ENCODE measurements at places on chromosomes 2 and 18. TPM values are rescaled to one million over a fixed set of nuclear protein-coding genes. Genes with fewer than 3 reads are reported as not detected.

DNA sequence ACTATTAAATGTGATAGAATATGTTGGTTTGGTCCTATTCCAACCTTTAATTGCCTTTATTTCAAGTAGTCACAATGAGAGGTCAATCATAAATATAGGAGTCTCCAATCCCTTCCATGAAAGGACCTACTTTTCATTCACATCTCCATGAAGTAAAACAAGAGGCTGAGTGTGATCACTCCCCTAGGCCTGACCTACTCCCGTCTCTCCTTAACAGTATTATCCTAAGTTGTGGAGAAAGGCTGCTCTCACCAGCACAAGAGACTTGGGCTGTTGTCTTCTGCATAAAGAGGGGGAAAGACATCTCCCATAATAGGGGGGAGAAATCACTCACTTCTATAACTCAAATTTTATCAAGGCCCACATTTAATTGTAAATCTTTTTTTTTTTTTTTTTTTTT lies 105.4 kb downstream of the SOS1 start:
- DNase-seq = no peak

GRCh38 chr2:164824872-164825271 lies 16.8 kb downstream of the COBLL1 start:
- no peak for DNase-seq

DNA sequence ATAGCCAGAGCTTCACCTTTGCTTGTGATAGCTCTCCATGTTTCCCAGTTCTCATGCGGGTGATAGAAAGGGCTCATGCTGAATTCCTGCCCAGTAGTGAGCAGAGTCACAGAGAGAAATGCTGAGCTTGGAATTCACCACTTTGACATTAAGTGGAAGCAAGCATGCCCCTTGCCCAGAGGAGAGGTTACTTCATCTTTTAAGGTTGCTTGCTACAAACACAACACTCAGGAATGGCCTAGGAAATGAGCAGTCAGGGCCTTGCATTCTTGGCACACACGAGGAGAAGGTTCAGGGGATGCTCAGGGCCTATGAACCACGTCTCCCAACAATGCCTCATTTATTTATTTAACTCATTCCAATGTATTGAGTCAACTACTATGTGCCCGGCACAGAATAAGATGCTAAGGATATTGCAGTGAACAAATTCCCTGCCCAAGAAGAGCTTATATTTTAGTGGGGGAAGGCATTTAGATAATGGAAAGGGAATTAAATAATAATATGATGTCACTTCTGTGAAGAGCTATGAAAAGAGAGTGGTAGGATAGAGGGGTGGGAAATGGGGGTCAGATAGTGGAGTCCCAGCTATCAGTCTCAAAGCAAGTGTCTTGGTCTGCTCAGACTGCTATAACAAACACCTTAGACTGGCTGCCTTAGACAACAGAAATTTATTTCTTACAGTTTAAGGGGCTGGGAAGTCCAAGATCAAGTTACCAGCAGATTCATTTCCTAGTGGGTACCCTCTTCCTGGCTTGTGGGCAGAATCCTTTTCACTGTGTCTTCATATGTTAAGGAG lies 42.1 kb downstream of the DDX18 start:
- no peak for DNase-seq

Gene RAB10
- 105 TPM for total RNA-seq

GRCh38 chr18:35851286-35851970 lies 121.1 kb upstream of the RMP24 start:
- no peak for DNase-seq

Gene PPP1R1C
- 10.9 TPM for total RNA-seq

Gene TLK1
- 28.0 TPM for total RNA-seq

DNA sequence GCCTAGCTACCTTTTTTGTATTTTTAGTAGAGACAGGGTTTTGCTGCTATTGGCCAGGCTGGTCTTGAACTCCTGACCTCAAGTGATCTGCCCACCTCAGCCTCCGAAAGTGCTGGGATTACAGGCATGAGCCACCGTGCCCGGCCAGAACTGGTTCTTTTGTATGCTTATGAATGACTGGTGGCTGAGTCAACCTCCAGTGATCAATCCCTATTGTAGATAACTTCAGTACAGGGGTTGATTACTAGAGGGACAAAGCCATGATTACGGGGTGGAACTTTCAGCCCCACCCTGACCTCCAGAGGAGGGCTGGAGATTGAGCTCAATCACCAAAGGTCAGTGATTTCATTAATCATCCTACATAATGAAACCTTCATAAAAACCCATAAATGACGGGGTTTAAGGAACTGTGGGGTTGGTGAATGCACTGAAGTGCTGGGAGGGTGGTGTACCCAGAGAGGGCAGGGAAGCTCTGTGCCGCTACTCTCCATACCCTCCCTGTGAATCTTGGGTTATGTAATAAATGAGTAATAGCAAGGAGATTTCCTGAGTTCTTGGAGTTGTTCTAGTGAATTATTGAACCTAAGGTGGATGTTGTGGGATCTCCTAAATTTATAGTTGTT lies 281.8 kb upstream of the CXCR4 start:
- no peak for DNase-seq

DNA sequence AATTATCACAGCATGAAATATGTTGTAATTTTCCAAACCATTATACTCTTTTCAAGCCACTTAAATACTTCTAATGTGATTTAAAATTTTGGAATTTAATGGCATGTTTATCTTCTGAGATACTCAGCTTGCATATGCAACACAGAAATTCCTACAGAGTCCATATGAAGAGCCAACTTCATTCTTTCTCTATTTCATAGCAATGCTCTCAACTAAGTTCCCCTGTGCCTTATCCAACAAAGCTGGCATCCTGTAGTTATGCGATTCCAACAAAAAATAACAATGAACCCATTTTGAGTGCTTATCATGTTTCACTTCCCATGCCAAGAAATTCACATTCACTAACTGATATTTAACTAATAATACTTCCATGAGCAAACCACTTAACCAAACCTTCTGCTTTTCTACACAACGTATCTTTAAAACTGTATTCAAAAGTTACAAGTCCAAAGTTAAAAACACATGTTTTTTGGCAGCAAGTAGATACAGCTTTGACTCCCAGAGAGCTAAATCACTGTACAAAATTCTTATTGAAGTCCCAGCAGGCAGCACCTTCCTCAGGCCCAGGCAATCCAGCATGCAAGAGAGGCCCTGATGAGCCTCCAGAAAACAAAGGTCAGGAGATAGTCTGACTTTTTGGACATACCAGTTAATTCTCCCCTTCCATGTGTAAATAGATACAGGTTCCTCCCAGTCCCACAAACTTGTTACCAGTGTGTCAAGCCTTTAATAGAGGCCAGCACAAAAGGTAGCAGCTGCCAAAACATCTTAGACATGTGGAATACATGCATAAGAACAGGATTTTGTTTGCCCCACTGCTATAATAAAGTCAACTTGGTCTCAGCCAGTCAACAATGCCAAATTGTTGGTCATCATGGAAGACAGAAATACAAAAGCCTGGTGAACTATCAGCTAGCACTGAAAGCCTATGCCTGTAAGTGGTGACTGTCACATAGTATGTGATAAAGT lies 113.1 kb upstream of the WDR75 start:
- no peak for DNase-seq

Gene FBXO15
- 5.2 TPM for total RNA-seq

Gene SALL3
- not detected for total RNA-seq

Gene TTR
- total RNA-seq = 2.4 TPM

GRCh38 chr2:152063325-152063924 lies 35.4 kb downstream of the CACNB4 start:
- peak; percentile 65 for DNase-seq

- DNase-seq = peak; percentile 10
These were observed 247.5 kb downstream of the TFCP2L1 start for GRCh38 chr2:121037480-121037879.

DNA sequence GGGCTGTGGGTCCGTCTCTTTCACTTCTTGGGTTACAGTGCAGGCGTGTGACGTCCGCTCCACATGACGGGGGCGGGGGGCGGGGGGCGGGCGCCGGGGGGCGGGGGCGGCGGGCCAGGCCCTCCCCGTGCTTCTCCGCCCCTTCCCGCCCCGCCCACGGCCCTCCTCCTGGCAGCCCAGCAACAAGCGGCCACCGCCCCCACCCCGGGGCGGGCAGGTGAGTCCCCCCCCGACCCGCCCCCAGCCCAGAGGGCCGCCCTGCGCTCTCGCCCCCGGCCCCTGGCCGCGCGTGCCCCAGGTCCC lies 3.6 kb downstream of the ZNF516 start:
- DNase-seq = peak; percentile 86

GRCh38 chr18:59149007-59149406 lies 9.3 kb downstream of the SEC11C start:
- no peak for DNase-seq

DNA sequence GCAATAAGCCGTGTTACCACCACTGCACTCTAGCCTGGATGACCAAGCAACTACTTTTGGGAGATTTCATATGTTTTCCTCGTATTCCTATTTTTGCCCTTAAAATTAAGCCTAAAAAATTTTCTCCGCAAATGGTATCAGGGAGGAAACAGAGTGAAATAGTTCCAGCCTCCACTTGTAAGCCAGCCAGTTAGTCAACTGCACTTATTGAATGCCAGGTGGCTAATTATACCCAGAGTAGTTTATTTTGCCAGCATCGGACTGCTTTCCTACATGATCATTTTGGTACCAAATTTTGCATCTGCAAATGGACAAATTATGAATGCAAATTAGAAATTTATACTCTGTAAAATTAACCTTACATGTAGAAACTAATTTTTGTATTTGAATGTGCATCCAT lies 90.2 kb upstream of the ARHGAP28 start:
- DNase-seq = no peak

DNA sequence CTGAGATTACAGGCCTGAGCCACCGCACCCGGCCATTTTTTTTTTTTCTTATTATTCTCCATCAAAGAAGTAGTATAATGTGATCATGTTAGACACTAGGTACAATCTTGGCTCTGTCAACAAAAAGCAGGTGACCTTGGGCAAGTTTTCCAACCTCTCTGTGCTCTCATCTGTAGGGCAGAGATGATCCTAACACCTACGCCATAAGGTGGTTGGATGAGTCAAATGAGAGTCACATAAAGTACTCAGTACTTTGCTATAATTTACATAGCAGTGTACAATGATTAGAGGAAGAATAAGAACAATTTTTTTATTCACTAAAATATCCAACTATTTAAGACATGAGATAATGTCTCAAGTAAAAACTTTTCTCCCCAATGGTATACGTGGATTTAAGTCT lies 128.6 kb downstream of the TGIF1 start:
- no peak for DNase-seq

- no peak for DNase-seq
These were observed 277.9 kb downstream of the GULP1 start for GRCh38 chr2:188569431-188570165.

DNA sequence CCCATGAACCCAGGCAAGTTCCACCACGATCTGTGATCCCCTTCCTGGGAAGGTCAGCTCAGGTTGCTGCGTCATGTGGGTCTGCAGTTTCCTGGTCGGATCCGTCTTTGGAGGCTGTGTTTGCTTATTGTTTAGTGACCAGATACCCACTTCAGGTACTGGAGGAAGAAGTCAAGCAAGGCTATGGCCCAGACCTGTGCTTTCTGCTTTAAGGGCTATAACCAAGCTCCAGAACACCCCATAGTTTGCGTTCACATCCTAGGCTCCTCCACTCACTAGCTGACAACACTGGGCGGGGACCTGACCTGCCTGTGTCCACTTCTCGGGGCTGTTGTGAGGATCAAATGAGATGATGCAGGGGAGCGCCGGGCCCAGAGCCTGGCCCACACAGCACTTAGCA lies 44.0 kb downstream of the MAL start:
- DNase-seq = no peak

Gene ATOH8
- total RNA-seq = 60.2 TPM

Gene PSD4
- total RNA-seq = 62.9 TPM
